ENCODE measurements at places on chromosomes 5 and 9.
A peak's percentile ranks its signal among the peaks of the same experiment; 100 is the strongest.

GRCh38 chr5:151082282-151082902 is 1.6 kb upstream of the TNIP1 start:
- no peak for DNase-seq

DNA sequence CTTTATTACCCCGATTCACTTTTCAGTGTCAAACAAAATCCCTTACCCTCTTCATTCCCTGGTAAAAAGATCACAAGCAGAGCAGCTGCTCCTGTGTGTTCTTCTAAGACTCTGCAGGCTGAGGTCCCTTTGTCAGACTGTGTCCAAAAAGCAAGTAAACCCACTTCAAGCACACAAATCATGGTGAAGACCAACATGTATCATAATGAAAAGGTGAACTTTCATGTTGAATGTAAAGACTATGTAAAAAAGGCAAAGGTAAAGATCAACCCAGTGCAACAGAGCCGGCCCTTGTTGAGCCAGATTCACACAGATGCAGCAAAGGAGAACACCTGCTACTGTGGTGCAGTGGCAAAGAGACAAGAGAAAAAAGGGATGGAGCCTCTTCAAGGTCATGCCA is 34.5 kb downstream of the CREBRF start:
- no peak for DNase-seq

DNA sequence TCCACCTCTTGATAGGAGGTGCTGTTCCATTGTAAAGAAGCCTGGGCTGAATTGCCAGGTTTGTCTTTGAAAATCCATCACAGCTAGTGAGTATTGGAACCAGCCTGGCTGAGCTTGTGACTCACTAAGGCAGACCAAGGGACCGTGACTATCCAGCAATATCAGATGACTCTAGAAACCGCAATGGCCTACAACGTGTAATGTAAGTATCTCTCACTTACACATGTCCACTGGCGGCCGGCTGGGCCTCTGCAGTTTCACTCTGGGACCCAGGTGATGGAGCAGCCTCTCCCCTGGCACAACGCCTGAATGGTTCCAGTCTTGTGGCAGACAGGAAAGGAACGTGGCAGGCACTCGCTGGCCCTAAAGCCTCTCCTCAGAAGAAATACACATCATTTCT is 3.1 kb upstream of the HRH2 start:
- DNase-seq: no peak

GRCh38 chr9:76654575-76654974 is 109.7 kb upstream of the PCA3 start:
- DNase-seq: no peak

DNA sequence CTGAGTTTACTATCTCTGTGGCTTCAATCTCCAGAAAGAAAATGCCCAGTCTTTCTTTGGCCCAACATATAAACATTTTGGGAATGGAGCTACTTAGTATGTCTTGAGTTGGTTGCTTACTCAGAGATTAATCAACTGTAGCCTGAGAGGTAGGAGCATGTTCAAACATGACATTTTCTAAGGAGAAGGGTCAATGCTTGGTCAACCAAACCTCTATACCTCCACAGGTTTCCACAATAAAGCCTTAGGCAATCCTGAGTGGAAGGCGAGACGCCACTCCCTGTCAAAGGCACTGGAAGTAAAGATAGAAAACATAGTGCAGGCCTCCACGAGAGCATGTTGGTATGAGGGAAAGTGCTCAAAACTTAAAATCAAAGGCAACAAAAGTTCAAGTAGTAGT is 411.4 kb downstream of the KCTD16 start:
- DNase-seq: no peak

DNA sequence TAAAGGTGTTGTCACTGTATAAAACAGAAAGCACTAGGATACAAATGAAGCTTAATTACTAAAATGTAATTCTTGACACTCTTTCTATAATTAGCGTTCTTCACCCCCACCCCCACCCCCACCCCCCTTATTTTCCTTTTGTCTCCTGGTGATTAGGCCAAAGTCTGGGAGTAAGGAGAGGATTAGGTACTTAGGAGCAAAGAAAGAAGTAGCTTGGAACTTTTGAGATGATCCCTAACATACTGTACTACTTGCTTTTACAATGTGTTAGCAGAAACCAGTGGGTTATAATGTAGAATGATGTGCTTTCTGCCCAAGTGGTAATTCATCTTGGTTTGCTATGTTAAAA is 43.8 kb downstream of the NDFIP1 start:
- no peak for DNase-seq

DNA sequence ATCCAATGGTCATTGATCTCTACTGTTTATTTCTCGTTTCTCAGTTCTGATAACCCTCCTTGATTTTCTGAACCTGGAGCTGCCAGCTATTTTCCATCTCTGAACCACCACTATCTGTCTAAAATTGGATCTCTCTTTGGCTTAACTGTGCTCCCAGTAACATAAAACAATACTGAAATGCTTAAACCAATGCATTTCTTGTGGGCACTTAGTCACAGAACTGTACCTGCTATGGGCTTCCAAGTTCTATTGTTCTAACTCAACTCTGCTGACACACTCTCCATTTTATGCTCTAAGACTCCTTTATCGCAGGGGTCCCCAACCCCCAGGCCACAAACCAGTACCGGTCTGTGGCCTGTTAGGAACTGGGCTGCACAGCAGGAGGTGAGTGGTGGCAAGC is 120.6 kb downstream of the LHFPL2 start:
- no peak for DNase-seq

- no peak for DNase-seq
Observed at GRCh38 chr5:179295778-179296149, 49.5 kb downstream of the ADAMTS2 start.

DNA sequence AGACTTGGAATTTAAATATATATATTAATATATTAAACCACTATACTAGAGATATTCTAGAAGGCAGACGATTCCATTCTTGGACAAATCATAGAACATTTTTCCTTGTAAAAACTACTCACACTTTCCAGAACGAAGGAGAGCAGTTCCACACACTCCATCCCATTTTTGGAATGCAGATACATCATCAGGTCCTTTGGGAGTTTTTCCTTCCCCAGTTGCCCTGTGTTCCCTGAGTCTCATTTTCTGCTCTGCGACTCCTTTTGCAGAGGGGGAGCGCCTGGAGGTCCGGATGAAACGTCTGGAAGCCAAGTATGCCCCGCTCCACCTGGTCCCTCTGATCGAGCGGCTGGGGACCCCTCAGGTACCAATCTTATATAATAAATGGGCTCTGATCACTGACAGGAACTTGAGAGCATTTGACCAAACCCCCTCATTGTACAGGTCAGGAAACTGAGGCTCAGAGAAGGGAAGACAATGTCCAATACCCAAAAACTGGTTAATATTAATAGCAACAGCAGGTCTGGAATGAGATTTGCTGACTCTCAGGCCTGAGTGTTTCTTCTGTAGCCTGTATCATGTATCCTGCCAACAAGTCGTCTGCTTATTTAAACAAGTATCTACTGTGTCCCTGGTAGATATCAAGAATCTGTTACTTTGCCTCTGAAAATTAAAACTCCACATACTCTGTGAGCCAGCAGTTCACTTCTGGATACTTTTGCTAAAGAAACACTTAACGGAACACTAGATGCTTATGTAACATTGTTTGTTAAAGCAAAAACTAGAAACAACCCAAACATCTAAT is 76.8 kb upstream of the NIPAL4 start:
- DNase-seq: no peak

DNA sequence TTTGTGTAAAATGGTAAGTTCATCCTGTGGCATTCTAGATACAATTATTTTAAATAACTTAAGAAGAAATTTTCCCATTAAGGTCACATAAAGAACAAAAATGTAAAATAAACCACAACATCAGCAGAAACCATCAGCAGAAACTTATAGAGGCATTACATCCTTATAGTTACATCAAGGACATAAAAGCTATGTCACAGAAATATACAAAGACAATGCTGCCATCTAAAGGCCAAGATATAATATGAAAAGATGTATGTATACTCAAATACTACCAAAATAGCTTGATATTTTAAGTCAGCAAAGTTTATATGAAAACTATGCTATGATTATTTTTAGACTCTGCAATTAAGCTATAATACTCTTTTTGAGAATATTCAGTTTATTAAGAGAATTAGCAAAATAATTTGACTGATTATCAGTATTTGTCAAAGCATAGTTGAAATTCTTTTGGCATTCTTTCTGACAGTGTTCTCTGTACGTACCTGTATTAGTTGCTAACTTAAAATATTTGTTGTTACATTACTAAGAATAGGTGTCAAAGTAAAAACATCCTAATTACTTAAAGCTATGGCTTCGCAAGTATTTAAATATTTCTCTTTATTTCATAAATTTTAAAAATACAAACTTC is 36.2 kb downstream of the FBXL17 start:
- DNase-seq: no peak

DNA sequence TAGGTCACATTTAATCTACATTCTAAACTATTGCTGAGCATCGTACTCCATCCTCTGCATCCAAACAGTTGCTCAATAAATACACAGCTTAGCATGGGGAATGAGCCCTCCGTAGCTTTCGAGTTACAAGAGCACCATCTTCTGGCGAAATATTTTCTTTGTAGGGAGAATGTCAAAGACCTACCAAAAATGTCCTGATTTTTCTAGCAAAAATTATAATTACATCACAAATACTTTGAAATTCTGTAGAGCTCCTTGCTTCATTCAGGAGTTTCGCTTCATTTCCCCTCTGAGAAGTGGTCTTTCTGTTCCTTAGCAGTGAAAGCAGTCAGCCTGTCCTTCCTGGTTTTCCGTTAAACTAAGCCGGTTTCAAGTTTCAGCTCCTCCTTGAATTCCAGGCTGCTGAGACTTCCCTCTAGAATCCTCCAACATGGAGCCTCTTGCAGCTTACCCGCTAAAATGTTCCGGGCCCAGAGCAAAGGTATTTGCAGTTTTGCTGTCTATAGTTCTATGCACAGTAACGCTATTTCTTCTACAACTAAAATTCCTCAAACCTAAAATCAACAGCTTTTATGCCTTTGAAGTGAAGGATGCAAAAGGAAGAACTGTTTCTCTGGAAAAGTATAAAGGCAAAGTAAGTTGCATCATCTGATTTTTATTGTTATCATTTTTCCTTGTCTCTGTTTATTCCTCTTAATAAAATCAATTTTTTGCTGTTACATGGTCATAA is at the start of gene GPX8:
TSS of gene GPX8 (plus strand) at position 409 of the 730 bp plus-strand sequence. CDS start at position 431, 22 bp downstream.
- no peak for DNase-seq

DNA sequence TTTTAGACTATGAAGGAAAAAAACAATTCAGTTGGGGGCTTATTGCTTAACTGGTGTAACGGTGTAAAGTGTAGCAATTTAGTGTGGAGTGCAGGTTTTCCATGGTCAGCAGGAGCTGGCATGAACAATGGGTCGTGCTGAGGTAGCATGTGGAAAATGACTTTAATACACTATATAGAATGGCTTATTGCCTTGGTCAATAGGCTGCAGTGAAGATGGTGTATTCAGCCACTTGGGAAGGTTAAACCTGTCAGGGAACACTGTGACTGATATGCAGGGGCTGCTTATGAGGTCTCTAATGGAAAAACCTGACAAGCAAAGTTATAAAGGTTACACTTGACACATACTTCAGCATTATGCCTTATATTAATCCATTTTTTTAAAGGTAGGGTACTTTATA is 764.7 kb upstream of the ARRDC3 start:
- DNase-seq: no peak

DNA sequence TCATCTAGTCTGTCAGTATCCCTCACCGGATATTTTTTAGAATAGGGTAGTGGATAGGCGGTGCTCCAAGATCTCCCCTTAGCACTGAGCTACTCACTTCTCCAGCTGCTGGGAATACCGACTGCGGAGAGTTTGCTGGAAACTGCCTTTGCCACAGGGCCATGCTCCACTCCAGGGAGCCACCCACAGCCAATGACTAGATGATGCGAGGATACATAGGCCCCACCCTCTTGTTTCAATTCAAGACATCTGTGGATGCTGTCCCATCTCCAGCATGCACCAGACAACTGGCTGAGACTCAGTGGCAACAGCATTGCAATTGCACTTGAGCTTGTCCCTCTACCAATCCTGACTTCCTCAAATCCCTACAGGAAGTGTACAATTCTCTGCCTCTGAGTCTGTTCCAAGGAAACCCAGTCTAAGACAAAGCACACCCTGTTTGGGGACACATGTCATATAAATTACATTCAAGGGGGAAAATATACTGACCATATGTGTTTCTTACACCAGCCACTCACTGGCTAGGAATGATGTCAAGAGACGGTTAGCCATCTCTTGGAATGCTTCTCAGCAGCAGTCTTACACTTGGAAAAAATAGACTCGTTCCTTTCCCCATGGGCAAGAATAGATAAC is 312.6 kb upstream of the KIF2A start:
- DNase-seq: no peak

- no peak for DNase-seq
Observed at GRCh38 chr5:69531406-69531801, 28.6 kb upstream of the GTF2H2C start.

DNA sequence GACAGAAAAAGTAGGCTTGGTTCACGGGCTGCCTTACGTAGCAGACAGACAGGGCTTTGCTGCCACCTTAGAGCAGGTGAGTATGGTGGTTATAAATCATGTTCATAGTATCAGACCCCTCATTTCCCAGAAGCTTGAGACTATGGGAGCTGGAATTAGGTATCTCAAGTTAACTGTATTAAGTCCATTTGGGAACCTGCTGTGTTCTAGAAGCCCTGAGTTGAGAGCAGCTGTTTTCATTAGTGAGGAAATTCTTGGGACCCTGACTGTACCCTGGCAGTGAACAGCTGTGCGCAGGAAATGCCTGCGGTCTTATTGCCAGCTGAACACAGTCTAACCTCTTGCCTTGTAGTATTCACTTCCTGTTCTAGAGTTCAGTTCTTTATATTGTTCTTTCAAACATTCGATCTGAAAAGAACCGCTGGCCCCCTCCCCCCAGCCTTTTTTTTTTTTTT is 29.8 kb downstream of the UGCG start:
- DNase-seq: peak; percentile 32

DNA sequence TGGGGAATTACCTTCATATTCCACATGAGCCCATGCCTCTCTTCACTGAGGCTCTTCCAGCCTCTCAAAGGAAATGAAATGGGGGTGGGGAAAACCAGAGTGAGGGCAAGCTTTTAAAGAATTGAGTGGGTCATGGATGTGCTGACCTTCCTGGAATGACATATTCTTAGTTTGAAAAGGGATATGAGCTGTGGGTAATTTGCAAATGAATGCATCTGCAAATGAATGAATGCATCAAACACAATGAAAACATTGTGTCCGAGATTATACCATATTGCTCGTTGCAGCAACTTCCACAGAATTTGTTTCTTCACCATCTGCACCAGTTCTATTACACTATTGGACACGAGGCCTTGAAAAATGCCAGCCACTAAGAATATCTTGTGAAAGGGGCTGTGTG is 198.6 kb upstream of the CDH6 start:
- DNase-seq: no peak

GRCh38 chr5:443239-444151 is 519 bp downstream of the EXOC3 start:
- no peak for DNase-seq

GRCh38 chr5:179270581-179271427 is 74.5 kb downstream of the ADAMTS2 start:
- no peak for DNase-seq

- DNase-seq: no peak
Observed at GRCh38 chr5:179008667-179009066, 13.5 kb upstream of the GRM6 start.

GRCh38 chr9:101925498-101925897 is 187.1 kb upstream of the GRIN3A start:
- DNase-seq: no peak

All from activated T-helper 1 cell treated with anti-CD3 and anti-CD28 coated beads, Interleukin-2, amount 50 U/mL, for 16 hours (primary cell).